ENCODE measurements at places on chromosomes 7 and 10.

DNA sequence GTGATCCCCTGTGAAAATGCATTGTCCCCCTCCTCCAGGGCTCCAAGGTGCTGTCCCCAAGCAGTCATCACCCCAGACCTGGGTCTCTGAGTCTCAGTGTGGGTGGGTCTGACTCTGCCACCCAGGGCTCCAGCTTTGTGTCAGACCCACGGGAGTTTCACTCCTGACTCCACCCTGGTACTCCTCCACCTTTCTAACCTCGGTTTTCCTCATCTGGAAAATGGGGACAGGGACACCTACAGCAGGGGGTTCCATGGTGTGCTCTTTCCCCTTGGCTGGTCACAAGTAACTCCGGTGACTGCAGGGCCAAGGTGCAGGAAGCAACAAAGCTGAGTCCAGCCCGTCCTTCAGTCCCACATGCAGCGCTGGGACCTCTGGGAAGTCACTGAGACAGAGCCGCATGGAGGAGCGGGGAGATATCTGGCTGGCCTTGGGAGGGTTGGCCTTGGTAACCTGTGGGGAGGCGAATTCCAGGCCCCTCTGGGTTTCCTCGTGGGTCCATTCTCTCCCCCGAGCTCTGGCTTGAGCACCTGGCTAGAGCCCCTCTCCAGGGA, 41.8 kb upstream of the RABGEF1 start:
- no peak for DNase-seq

GRCh38 chr7:53351681-53352080, 316.2 kb downstream of the POM121L12 start:
- no peak for DNase-seq

DNA sequence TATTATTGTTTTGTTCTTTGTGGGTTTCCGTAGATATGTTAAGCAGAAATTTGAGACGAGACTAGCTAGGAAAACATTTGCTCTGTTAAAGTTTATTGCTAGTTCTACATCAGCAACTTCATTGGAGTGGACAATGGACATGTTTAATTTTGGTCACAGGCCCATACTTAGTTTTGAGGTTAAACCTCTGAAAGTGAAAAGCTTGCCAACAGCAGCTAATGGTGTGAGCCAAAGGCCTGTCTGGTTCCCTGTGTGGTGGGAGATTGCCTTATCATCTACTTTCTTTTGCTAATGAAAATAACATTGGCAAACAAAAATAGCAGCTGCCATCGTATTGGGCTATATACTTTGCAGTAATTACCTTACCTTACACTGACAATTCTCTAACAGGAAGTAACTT, 388.4 kb upstream of the FZD8 start:
- no peak for DNase-seq

- DNase-seq, result no peak
These were observed 123.6 kb downstream of the RNF32 start for GRCh38 chr7:156764016-156764669.

GRCh38 chr10:31647861-31648260, 280.8 kb downstream of the ARHGAP12 start:
- no peak for DNase-seq

Measured in stimulated activated CD4-positive, alpha-beta T cell treated with anti-CD3 and anti-CD28 coated beads, Interleukin-12 subunit alpha, Interleukin-12 subunit beta, amount 100 ng/mL, for 24 hours (primary cell).